ENCODE measurements at places on chromosomes 7 and 10.

DNA sequence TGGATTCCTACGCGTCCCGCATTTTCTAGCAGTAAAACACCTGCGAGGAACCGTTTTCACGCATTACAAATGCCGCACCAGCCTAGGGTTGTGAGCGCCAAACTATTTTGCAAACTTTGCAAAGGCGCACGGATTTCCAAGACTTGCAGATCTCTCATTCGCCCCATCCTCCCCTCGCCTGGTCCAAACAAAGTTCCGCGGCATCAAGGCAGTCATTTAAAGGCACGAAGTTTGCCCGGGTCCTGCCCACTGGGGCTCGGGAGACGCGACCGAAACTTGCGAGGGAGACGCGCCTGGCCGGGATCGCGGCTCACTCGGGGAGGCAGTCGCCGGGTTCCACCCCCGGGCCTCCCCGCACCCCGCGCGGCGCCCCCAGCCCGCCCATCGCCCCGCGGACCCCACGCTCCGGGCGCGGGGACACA is 613 bp downstream of the USP6NL start:
- no peak for DNase-seq

DNA sequence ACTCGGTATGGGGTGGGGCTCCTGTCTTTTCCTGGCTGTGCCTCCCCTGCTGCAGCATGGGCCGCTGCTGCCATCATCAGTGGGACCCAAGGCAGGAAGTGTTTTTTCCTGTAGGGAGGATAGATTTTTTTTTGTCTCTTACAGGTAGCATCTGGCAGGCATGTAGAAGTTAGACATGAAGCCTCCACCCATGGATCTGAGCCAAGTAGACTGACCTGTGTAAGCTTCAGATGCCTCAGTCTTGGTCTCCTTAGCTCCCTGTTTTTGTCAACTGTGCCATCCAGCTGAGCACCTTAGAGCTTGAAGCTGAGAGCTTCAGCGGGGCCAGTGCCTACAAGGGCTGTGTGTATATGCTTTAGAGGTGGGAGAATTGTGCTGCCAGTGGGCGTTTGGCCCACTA is 93.5 kb downstream of the AUTS2 start:
- DNase-seq, result no peak

DNA sequence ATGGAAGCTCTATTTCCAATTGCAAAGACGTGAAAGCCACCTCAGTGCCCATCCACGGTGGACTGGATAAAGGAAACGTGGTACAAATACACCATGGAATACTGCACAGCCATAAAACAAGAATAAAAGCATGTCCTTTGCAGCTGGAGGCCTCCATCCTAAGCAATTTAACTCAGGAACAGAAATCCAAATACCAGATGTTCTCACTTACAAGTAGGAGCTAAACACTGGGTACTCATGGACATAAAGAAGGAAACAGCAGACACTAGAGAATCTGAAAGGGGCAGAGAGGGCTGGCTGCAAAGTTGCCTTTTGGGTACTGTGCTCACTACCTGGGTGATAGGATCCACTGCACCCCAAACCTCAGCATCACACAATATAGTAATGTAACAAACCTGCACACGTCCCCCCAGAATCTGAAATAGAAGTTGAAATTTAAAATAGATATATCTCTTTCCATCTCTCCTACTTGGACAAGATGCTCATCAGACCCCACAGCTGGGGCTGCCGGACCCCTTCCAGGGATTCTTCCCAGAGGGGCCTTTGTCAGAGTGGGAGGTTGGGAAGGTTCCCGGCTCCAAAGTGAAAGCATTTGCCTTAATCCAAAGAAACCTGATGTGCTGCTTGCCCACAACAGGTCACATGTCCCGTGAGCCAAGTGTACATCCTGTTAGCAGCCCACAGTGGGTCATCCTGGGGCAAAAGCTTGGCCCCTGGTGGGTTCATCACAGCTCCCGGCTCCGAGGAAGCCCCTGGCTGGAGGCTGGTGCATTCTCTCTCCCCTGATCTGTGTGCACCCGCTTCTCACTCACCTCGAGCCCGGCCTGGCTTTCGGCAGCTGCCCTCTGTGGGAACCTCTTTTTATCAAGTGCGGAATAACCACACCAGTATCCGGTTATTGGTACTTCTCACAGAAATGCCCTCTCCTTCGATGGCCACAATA is 172.3 kb upstream of the PPP2R2D start:
- DNase-seq, result peak; percentile 53

GRCh38 chr10:4459531-4459930 is 366.5 kb upstream of the AKR1E2 start:
- DNase-seq, result no peak

DNA sequence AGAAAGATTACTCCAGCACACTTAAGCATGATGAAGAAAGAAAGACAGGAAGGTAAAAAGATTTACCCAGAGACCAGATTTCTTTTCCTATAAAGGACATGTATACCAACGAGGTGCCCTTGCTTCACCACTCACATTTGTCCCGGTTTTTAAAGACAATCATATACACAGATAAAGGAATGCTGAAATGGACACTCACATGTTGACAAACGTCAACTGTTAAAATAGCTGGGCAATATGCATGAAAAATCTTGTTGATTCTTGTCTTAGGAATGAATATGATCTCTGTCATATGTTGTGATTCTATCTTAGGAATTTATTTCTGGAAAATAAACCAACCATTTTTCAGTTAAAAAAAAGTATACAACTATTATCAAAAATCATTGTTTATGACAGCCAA is 158.2 kb downstream of the SRPK2 start:
- no peak for DNase-seq

GRCh38 chr10:88608052-88608732 is 21.6 kb downstream of the LIPJ start:
- DNase-seq, result no peak

DNA sequence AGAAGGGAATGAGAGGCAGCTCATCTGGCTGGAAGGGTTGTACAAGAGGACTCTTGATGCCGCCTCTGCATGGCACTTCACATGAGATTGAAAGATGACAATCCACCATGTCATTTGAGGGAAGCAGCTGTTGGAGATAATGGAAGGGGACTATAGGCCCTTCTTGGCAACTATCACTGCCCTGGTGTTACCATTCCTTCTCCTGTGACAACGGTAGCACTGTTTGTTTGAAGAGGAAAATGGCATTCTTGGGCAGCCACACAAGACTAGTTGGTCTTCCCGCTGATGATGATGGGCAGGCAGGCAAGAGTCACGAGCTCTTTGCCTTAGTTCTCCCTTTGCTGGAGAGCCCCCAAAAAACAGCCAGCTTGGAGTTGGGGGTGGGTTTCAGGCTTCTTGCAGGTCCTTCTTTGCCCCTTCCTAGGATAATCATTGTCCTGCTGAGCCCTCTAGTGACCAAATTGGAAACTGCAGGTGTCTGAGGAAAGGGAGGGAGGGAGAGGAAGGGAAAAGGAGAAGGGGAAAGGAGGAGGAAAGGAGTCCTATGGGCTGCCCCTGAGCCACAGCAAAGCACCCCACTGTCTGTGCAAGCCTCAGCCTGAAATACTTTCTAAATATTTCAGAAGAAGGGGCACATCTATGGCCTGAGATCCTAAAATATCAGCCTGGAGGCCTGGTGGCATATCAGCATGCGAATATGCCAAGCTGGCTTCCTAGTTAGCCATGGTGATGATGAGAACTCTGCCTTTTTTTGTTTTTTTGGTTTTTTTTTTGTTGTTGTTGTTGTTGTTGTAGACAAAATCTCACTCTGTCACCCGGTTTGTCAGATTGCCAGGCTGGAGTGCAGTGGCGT is 165.6 kb upstream of the KMT2E start:
- no peak for DNase-seq

DNA sequence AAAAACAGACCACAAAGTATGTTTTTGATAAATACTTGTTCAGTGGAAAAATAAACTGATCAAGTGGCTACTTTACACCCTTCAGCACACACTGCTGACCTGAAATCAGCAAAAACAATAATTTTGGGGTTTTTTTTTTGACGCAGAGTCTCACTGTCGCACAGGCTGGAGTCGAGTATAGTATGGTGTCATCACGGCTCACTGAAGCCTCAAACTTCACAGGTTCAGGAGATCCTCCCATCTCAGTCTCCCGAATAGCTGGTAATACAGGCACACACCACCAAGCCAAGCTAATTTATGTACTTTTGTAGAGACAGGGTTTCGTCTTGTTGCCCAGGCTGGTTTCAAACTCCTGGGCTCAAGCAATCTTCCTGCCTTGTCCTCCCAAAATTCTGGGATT is 30.6 kb downstream of the TARP start:
- DNase-seq, result no peak

GRCh38 chr10:132884041-132884440 is 58.3 kb downstream of the CFAP46 start:
- no peak for DNase-seq

DNA sequence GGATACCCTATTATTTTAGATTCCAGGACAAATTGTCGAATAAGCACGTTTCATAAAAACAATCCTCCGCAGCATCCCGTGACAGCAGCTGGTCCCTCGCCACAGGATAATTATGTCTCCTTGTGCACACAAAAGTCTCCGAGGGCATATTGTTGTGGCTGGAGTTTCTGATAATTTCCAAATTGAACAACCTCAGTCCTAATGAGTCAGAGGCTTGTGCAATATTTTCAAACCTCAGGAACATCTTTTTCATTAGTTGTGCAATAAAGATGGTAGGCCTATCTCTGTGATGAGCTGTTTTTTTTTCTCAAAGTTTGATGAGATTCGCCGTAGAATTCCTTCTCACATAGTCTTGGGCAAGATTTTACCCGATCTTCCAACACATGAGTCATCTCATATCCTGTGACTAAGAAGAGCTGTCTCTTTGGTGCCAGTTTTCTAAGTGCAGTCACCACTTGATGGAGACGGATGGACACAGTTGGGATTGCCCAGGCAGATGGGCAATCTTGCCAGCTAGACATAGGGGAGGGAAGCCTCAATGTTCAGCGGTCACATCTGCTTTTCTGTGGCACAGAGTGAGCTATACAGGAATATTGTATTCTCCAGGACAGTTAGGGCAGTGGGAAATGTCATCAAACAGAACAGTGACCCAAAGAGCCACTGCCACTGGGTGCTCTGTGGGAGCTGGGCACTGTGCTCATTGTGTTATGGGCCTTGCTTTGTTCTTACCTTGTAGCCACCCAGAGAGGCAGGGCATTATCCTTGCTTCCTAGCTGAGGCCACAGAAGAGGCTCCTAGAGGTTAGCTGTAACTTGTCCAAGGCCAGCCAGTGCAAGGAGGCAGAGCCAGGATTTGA is 7.8 kb downstream of the HTRA1 start:
- DNase-seq, result peak; percentile 67

DNA sequence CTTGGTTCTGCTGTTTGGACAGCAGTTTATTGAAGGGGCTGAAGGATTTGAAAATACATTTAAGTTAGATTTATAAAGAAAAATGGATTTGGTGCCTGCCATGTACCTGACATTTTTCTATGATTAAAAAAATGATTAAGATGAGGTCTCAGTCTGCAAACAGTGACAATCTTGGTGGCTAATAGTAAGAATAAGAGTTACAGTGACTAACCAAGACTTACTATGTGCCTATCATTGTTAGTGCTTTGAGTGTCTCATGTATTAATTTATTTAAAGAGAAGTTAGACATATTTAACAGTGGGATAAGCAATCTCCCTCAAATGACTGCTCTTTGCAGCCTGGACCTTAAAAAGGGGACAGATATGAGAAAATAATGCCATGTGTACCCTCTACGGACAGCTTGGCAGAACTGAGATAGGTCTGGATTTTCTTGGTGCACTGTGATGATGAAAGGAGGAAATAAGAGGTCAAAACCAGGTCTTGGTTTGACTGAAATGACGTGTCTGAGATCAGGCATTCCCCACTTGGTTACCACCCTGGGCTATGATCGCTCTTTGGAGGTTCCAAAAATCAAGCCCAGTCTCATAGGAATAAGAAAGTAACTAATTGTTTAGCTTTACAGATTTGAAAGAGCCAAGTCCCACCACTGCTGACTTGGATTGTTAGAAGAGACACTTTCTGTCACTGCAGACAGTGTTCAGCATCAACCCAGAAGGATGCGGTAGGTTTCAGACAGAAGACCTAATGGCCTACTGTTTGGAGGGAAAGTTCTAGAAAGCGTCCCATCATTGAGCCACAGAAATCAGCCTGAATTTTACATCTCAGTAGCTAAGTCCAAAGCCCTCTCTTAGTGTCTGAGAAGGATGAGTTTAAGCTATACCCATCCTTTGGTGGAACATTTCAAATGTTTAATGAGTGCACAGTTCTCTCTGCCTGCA is 2.1 kb downstream of the CASP7 start:
- DNase-seq, result no peak

GRCh38 chr10:49089557-49090188 is 25.6 kb downstream of the VSTM4 start:
- DNase-seq, result no peak

GRCh38 chr10:667602-668143 is 21.8 kb downstream of the DIP2C start:
- DNase-seq, result no peak

Data from cardiac septum (tissue), 1 donor.